T-helper 1 cell (primary cell): ENCODE measurements at places on chromosomes 7 and 10.

GRCh38 chr10:68954904-68955303 lies 1.1 kb upstream of the DDX21 start:
- DNase-seq: no peak

DNA sequence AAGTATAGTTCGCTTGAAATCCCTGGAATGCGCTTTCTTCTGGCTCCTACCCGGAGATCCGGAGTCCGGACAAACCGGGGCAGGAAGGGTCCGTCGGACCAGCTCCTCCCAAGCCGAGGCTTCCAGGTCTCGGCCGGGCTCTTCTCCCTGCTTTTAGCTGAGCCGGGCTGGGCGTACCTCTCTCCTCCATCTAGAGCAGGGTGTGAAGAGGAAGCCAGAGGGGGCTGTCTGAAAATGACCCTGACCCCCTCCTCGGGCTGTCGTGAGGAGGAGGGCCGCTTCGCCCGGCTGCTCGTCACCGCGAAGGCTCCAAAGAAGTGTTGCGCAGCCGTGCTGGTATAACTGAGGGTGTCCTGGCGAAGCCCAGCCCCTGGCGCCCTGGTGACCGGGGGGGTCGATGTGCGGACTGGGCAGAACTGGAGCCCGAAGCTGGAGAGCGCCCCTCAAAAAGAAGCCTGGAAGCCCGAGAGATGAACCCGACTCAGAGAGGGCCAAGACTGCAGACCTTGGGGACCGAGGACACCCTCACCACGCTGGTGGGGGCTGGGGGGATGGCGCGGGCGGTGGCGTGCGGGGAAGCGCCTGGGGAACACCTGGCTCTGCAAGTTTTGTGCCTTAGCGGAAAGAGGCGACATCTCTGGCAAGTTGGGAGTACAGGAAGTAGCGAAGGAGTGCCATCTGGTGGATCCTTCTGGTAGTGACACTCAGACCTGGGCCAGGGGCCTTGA lies 5.7 kb downstream of the KAZALD1 start:
- peak; percentile 71 for DNase-seq

- no peak for DNase-seq
Observed at GRCh38 chr10:80552151-80552646, 14.5 kb downstream of the SH2D4B start.

DNA sequence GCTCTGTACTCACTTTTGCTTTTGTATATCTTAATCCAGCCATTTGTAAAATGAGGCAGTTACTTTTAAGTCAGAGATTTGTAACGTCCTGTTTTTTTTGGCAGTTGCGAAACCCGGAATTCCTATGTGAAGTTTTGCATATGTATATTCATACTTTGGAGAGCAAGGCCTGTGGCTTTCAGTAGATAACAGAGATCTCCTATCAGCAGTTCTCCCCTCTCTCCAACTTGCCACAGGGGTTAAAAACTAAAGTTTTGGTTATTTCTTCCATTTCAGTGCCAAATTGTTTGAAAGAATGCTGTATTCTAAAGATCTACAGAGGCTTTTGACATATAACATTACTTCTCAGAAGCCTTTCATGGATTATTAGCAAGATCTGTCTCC lies 102.4 kb downstream of the EXOC4 start:
- no peak for DNase-seq

DNA sequence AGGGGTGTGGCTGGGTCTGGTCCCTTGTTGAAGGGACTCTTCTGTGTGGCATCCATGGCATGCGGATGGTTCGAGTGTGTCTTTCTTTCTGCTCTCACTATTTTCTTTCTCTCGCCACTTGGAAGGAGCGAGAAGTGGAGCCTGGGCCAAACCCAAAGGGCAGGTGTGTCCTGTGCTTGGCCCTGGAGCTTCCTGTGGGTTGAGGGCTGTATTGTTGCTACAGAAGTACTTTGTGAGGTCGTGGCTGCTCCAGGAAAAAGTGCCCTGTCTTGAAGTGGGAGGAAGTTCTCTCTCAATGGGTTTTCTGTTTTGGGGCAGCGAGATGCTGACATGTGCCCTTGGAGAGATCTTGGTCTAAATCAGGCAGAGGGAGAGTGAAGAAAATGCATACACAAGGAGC lies 72.0 kb downstream of the DOCK1 start:
- no peak for DNase-seq

DNA sequence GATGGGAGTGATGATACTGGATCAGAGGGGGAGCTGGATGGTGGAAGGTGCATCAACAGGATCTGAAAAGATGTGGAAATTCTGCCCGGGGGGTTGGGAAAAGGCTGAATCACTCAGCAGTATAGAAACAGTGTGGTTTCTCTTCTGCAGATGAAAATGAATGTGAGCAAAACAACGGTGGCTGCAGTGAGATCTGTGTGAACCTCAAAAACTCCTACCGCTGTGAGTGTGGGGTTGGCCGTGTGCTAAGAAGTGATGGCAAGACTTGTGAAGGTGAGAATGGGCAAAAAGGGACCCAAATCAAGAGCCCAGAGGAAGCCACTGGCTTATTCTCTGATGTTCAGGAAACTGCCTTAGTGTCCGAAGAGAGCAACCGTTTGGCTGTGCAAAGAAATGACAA lies 12.9 kb downstream of the OIT3 start:
- DNase-seq: no peak

DNA sequence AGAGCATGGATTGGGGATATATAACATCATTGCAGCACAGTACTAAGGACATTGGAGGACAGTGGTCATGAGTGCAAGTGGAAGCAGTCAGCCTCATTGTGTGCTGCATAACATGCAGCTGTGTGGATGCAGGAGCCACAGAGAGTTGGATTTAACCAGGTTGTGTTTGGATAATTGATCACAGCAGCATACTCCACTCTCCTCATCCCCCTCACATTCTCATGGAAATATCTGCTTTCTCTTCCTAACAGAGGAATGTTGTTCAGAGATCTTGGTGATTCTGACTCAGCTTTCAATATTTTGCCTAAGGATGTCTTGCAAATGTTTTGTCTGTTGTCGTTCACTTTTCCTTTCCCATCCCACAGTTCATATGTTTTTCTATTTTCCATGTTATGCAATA lies 31.8 kb upstream of the LSM8 start:
- no peak for DNase-seq

DNA sequence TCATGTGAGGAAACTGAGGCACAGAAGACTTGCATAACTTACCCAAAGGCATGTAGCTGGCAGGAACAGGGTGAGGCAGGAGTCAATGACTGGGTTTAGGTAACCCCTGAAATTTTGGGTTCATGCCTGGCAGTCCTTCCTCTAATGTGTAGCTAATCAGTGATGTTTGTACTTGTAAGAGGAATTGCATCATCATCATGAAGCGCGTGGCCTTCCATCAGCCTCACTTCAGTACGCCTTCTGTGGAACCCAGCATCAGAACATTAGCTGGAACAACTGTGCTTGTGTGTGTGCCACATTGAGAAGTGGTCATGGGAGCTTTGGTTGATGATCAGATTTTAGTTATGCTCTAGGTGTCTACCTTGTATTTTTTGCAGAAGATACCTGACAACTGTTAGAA lies 18.2 kb upstream of the STMP1 start:
- no peak for DNase-seq

DNA sequence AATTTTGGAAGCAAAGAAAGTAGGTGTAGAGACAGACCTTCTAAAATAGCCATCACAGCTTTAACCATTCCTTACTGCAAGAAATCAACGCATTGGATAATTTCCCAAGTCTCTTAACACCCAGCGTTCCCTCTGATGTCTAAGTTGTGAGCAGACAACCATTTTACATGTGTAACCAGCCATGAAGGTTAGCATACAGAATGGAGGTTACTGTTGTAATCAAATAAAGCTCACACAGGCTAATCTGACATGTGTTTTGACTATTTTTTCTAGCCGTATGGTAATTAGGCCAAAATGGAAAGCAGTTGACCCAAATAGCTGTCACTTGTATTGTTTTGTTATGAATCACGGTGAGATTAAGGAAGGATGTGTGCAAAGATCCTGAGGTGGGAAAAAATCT lies 336.4 kb downstream of the RNLS start:
- no peak for DNase-seq
